ENCODE measurements at places on chromosomes 5 and 9.

DNA sequence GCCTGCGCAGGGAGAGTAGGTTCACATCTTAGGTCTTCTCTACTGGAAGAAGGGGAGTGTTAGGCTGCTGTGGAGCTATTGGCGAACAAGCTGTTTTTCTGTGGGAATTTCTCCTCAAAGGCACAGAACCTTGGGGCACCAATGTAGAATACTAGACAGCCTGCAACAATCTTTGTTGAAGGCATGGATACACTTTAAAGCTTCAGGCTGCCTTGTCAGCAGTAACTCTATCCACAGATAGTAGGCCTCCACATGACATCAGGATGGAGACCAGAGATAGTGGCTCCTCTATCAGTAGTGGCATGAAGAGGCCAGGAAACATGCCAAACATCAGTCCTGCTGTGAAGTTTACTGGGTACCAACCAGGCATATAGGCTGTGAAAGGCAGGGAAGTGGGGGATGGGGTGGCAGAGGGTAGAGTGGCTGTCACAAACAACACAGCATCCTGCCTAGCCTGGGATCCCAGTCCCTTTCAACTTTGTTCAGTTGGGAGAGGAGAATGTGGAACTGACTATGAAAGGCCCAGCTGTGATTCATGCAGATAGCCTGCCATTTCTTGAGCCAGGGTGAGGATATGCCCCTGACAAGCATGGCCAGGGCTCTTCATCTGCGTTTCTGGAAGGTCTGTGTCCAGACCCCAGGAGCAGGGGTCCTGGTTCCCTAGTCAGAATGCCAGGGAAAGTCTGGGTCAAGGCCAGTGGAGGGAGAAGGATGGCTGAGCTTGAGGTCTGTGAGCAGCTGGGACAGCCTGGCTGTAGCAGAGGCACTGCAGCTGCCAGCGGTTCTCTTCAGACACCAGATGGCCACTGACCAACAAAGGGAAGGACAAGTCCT, 1.0 kb upstream of the HK3 start:
- DNase-seq: no peak

DNA sequence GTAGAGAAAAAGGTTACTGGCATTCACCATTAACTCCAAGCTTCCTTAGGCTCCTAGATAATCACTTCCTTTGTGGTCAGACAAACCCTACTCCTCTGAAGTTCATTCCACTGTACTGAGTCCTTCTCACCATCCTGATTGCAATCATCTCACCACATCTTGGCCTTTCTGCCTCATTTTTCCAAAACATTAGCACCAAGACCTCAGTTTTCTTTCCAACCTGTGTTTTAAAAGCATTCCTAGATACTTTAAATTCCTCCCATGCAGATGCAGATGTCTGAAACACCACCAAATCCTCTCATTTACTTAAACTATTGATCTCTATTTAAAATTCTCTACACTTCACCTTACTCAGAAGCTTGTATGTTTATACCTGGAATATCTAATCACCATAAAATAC, 961.3 kb upstream of the CTNND2 start:
- no peak for DNase-seq

GRCh38 chr9:76216161-76216649, 178.0 kb downstream of the RFK start:
- DNase-seq: no peak

DNA sequence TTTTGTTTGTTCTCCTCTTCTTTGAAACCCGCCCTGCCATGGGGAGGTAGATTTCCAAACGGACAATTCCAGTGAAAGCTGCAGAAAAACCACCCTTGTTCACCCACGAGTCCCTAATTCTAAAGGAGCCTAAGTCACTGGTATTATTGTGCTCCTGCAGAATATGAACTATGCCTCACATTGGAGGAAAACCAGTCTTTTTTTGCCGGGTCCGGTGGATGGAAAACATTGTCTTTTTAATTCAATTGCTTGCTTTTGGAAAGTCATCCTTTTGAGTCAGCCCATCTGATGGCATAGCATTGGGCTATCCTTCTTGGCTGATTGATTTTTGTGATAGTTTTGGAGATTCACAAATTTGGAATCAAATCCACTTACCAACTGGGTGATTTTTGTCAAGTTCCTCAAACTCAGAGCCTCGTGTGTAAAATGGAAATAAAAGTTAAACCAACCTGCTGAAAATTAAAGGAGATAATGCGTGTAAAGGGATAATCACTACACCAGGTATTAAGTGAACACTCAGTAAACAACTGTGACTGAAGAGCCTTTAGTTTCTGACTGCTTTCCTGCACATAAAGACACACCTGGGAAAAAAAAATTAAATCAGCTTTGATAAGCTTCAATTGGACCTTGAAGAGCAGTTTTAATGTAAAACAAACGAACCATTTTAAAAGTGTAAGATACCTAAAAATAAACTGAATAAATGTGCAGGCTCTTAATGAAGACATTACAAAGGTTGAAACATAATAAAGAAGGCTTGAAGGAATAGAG, 780 bp upstream of the CCNJL start:
- DNase-seq: no peak

- DNase-seq: no peak
Observed at GRCh38 chr9:127575875-127576778, 36.0 kb upstream of the STXBP1 start.

DNA sequence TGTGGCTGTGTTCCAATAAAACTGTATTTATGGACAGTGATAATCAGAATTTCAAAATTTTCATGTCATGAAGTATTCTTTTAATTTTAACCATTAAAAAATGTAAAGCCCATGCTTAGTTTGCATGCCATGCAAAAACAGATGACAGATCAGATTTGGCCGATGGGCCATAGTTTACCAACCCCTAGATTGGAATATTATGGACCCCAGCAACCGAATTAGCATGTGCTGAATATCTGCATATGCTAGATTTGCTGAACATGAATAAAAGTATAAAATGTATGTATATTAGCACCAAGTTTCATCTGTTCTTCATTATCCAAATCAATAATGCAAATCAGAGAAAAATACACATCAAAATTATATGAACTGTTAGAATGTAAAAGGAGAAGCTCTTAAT, 158.5 kb upstream of the PPP1R2B start:
- no peak for DNase-seq

DNA sequence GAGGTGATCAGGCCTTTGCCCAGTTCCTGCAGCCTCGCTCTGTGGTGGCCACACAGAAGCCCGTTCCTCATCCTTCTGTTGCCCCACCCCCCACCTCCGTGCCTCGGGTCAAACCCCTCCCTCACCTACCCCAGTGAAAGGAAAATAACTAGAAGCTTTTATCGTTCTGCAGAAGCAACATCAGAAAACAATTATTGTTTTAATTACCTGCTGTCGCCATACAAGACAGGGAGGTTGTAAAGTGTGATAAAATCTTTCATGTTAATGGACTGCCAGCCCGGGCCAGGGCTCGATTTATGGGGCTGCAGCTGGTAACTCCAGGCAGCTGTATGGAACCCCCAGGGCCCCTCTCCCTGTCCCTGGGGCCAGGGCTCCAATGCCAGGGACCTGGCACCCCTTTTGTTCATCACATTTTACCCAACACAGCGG, 20.6 kb downstream of the UNC5A start:
- DNase-seq: no peak

GRCh38 chr5:55918087-55919035, 67.2 kb downstream of the IL31RA start:
- no peak for DNase-seq

- DNase-seq: peak; percentile 50
Observed at GRCh38 chr5:92635001-92635461, 946.0 kb downstream of the NR2F1-AS1 start.

DNA sequence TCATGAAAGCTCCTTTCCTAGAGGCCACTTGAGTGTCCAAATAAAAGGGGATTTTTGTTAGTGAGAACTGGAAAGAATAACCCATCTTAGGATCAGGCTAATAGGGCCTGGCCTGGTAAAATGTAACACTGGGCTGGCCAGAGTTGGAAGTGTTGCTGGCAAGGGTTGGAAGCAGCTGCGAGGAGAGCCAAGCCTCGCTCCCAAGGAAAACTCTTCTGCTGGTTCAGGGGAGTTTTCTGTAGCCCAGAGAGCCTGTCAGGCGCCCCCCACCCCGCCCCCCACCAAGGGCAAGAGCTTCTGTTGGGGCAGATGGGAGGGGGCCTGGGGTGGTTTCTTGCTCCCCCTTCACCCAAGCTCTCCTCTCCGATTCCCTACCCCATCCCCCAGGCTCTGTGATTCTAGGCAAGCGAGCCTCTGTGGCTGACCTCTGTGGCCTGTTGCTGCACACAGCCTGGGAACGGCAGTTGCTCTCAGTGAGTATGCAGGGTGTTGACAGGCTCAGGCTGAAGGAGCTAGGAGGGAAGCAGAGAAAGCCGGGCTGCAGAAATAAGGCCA, 547.8 kb downstream of the CCDC171 start:
- DNase-seq: no peak

- no peak for DNase-seq
Observed at GRCh38 chr5:14816374-14816998, 55.1 kb downstream of the ANKH start.

DNA sequence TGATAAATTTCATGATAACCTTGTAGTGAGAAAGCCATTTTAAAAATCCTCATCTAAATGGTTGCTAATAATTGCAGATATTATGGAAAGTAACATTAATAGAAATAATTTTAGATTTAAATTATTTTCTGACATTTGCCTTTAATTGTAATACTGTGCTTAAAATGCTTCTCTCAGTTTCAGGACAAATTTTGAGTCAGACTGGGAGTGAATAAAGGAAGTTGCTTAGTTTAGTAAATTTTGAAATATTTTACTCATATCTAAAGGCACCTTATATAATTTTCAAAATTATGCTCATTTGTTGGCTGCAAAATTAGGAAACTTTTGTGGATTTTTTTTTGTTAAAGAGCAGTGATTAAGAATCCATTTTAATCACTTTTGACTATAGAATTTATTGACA, 93.8 kb downstream of the CSNK1G3 start:
- DNase-seq: no peak

DNA sequence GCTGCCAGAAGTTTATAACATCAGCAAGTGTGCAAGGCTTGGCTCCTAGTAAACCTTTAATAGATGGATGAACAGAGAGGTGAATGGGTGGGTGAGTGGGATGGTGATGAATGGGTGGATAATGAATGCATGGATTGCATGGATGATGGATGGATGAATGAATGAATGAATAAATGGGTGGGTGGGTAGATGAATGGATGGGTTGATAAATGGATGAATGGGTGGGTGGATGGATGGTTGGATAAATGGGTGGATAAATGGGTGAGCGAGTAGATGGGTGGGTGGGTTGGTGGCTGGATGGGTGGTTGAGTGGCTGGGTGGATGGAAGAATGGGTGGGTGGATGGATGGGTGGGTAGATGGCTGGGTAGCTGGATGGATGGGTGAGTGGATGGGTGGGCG, 28.5 kb upstream of the CEP72 start:
- no peak for DNase-seq

GRCh38 chr5:72234265-72234700, 85.8 kb downstream of the MRPS27 start:
- no peak for DNase-seq

DNA sequence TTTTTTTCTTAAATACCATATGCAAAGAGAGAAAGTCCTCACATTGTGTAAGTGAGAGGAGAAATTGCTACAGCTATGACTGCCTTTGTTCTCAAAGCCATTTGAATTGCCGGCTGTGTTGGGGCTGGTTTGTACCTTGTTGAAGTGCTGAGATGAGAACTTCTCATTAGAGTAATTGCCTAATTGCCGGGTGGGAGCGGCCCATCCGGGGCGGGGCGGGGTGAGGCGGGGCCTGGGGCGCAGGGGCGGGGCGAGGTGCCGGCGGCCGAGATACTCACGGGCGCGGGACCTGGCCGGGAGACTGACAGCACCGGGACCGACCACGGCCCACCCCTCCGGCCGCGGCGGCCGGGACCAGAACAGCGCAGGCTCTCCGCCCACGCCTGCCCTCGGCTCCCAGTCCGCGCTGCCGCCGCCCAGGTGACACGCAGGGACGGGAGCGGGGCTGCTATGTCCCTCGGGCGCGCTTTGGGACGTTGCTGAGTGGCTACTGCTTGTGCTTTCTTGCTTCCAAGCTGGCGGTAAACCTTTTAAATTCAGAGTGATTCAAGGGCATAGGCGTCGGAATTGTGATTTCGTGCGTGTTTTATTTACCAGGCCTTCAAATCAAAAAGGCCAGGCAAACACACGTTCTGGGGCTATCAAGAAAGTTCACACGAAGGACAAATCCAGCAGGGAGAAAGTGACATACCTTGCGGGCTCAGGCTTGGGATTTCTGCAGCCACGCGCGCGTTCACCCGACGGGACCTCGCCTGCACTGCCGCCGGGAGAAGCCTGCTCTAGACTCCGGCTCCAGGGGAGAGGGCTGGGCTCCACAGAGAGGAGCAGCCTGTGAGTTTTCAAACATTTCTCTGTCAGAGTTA, 269.1 kb downstream of the FANCC start:
- DNase-seq: no peak

DNA sequence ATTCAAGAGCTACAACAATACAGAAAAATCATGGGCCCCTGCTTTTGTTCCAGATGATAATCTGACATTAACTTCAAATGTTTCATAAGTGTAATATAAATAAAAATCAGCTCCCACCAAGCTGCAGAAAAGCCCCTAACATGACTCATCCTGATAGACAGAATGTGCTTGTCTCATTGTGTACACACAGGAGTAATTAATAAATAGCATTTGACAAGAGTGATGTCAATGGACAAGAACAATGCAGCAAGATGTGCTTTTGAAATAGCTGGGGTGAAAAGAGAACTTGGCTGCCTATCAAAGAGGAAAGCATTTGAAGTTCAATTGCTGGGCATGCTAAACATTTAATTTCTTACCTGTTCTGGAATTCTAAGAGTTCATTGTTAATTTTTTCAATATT, 79.2 kb downstream of the DNAH5 start:
- no peak for DNase-seq

DNA sequence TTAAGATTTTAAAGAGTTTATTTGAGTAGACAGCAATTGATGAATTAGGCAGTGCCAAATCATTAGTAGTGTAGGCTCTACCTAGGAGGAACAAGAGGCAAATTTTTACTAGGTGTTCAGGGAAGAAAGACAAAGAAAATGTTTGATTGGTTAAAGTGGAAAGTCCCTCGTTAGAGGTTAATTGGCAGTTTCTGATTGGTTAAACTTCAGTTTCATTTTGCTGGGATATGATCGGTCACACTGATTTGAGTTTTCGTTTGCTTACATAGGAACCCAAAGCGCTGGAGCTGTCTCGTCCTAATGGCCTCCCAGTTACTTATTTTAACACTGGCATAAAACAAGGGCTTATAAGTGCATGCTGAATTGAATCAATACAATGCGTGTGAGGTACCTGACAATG, 15.1 kb downstream of the DMAC1 start:
- no peak for DNase-seq
